ENCODE measurements at places on chromosomes 1 and 21. TPM values are rescaled to one million over a fixed set of nuclear protein-coding genes. Genes with fewer than 3 reads are reported as not detected.

TMPRSS3 gene
- total RNA-seq: 47.6 TPM

UBL4B gene
- not detected for total RNA-seq

CELA3A gene
- total RNA-seq: not detected

SLAMF9 gene
- not detected for total RNA-seq

LGR6 gene
- 0.10 TPM for total RNA-seq

KCNA2 gene
- 0.36 TPM for total RNA-seq

TMEM82 gene
- not detected for total RNA-seq

FBXO42 gene
- 12.0 TPM for total RNA-seq

TRIM63 gene
- total RNA-seq: 0.19 TPM

DPYD gene
- total RNA-seq: 11.8 TPM

KPRP gene
- total RNA-seq: not detected

CAPN9 gene
- total RNA-seq: not detected

AADACL3 gene
- total RNA-seq: not detected

Data from activated CD4-positive, alpha-beta memory T cell treated with anti-CD3 and anti-CD28 coated beads for 36 hours (primary cell).